Esophagus mucosa (tissue), 1 donor: ENCODE measurements at places on chromosomes 1 and 21. TPM values are rescaled to one million over a fixed set of nuclear protein-coding genes. Genes with fewer than 3 reads are reported as not detected.
A peak's percentile ranks its signal among the peaks of the same experiment; 100 is the strongest.

DNA sequence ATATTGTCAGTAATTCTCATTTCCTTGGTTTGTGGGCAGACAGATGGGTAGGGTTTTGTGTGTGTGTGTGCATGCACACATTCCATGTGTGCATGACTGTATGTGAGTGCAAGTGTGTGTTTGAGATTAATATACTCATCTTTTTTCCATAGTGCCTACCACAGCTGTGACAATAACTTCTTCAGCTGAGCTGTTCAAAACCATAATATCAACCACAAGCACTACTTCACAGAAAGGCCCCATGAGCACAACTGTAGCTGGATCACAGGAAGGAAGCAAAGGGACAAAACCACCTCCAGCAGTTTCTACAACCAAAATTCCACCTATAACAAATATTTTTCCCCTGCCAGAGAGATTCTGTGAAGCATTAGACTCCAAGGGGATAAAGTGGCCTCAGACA is 149.3 kb downstream of the ADGRL2 start:
- no peak for ATAC-seq

DNA sequence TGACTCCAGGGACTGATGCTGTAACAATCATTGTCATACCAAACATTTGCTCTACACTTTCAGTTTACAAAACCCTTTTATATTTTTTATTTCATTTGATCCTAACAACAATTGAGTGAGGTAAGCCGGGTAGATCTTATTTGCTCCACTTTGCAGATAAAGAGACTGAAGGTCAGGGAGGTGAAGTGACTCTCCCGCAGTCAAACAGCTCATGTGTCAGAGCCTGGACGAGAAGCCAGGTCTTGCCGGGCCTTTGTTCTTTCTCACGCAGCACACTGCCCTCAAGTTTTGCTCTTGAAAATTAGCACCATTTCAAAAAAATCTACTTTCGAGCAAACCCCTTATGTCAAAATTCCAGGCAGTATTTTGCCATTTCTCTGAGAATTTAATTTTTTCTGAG is 65.2 kb downstream of the CD247 start:
- ATAC-seq: no peak

- no peak for ATAC-seq
Measured at GRCh38 chr1:208509072-208509471, 264.9 kb upstream of the PLXNA2 start.

- ATAC-seq: no peak
Measured at GRCh38 chr1:42239041-42239440, 74.5 kb upstream of the GUCA2A start.

The FMO1 gene
- total RNA-seq: 1.8 TPM

- no peak for ATAC-seq
Measured at GRCh38 chr1:201964261-201964660, 9.0 kb downstream of the TIMM17A start.

The BACH1 gene
- 61.5 TPM for total RNA-seq

- no peak for ATAC-seq
Measured at GRCh38 chr1:86352086-86352485, 44.0 kb downstream of the ODF2L start.

GRCh38 chr1:23627069-23627735 is 64.4 kb upstream of the RPL11 start:
- ATAC-seq: peak; percentile 49

The CYYR1 gene
- total RNA-seq: 4.6 TPM

- ATAC-seq: no peak
Measured at GRCh38 chr1:234769284-234769985, 159.5 kb upstream of the IRF2BP2 start.

DNA sequence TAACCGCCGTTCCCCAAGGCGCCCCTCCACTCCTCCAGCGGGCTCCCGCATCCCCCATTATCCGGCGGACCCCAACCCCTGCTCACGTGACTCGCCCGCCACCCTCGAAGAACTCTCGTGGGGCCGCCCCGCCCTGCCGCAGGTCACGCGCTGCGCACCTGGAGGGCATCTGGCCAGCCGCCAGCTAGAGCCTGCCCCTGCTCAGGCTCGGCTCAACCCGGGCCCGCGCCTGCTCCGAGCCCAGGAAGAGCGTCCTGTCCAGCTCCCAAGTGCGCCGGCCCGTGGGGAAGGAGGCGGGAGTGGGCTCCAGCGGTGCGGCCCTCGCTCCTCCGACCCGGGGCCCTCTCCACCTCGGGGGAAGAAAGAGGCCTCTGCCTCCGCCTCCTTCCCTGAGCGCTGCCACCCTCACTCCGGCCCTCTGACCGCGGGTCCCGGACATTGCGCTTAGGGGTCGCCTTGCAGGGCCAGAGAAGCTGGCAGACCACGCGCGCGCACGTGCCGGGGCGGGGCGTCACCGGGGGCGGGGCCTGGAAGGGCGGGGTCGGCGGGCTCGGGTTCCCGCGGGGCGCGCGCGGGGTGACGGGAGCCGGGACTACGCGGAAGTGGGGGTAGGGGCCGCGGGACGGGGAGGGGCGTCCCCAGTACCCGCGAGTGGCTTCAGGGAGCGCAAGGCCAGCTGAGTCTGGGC is 28.4 kb downstream of the HMGN2 start:
- ATAC-seq: peak; percentile 89
